NCI-H2171 treated with DMSO at 0.1 percent for 48 hours (cell line): ENCODE measurements at places on chromosomes 2 and 18.

- DNase-seq: no peak
These were observed 19.8 kb downstream of the PROC start for GRCh38 chr2:127437781-127438726.

DNA sequence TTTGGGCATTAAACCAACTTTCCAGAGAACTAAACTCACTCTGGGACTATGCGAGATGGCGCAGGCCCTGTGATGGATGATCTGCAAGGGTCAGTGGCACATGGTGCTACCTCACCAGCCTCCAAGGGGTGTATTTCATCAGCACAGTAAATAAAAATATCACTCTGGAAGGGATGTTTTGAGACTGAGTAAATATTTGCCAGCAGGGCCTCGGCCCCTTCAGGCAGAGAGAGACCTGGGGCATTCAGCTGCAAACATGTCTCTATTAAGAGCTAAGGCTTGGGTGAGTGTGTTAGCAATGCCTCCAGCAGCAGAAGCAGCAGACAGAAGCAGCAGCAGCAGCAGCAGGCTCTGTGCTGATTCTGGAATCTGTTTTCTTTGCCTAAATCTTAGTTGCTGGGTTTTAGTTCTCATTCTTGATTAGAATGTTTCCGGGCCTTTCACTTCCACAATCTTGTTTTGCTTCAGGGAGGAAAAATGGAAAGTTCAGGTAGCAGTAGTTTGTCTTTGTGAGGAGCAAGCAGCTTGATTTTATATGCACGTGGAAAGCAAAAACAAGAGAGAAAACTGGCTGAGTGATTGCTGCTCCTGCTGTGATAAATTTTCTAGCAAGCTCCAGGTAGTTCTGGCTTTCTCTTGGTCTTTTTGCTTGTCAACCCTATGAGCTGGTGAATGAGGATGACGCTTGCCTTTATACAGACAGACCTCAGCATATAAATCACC lies 18.6 kb downstream of the ADCYAP1 start:
- no peak for DNase-seq

GRCh38 chr2:220887876-220888275 lies 684.2 kb downstream of the EPHA4 start:
- no peak for DNase-seq

DNA sequence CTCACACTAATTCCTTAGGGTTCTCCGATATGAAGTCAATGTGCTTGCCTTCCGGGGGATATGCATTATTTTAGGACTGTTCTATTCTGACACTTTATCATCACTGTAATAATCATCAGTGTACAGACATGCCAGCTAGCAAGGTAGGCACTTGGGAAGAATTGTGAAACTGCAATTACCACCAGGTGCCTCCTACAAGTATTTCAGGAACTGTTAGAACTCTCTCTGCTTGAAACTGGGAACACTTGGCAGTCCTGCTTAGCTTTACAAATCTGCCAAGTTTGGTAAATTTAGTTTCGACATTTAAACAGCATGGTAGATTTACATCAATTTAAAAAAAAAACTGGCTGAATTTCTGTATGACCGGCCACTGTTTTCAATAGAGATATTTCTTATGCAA lies 128.7 kb downstream of the SATB2 start:
- DNase-seq: peak; percentile 17

GRCh38 chr2:120246546-120247300 lies 5.9 kb upstream of the RALB start:
- peak; percentile 88 for DNase-seq

- no peak for DNase-seq
These were observed 66.8 kb downstream of the GRB14 start for GRCh38 chr2:164554487-164554886.

DNA sequence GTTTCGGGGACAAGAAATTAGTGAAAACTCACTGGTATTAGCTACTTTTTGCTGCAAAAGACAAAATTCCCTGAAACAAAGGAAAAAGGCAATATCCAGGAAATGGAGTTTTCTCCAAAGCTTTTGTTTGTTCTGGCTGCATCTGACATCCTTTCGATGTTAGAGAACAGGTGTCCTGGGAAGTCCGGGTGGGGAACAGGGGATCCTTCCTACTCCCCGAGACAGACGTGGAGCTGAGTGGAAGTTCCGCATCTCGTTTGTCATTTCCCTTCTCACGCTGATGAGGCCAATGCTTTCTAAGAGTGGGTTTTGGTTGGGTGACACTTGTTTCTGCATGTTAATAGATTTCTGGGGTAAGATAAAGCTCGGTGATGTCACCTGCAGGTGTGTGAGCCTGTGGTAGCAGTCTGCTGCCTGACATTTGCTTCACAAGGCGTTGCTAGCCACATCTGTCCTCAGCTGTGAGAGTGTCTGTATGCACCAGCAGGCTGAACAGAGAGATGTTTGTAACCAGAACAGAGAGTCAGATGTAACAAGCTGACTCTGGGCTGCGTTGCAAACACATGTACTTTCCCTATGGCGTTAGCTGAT lies 125.9 kb downstream of the ACOXL start:
- peak; percentile 66 for DNase-seq

DNA sequence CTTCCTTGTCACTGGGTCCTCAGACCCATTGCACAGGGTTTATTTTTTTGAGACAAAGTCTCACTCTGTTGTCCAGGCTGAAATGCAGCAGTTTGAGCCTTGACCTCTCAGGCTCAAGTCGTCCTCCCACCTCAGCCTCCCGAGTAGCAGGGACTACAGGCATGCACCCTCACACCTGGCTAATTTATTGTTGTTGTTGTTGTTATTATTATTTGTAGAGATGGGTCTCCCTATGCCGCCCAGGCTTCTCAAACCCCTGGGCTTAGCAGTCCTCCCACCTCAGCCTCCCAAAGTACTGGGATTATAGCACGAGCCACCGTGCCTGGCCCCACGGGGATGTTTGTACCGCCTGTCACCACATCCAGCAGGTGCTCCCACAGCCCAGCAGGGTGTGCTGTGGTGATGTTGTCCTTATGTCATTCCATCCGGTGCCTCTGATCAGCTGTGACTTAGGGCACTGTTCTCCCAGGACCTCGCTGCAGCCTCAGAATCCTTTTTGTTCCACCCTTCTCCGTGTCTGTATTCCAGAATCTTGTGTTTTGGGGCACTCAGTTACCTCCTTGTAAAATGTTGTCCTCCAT lies 182.3 kb downstream of the INO80D start:
- no peak for DNase-seq

GRCh38 chr2:236955521-236956030 lies 130.1 kb upstream of the COPS8 start:
- DNase-seq: no peak

DNA sequence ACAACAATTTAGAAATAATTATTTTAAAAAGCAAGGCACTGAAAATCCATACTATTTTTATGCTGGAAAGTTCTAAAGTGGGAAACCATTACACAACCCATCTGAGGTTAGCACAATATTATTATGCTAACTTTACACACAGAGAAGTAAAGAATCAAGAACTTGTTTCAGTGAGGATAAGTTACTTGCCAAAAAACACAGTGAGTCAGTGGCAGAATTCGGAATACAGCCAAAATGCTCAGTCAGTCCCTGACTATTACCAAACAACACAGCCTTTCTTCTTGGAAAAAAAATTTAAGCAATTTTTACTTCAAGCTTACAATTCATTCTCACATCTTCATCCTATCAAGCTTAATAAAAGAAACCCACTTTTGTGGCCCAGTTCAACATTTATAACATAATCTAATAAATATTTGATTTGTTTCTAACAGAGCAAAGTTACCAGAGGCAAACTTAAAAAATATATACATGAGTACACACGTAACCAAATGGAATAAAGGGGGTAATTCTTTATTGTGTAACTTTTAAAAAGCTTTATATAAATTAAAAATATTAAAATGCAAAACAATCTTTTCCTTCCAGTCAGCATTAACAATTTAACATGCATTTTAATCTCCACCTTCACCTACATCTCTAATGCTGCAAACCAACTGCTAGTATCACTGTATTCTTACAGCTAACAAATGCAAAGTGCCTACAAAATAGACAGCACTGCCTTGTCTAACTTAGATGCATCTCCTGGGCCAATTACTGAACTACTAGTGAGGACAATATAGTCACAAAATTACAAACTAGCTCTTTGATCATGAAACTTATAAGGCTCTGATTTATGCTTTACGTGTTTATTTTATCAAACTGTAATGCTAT lies 55.2 kb downstream of the CCDC88A start:
- no peak for DNase-seq

GRCh38 chr2:178301649-178302238 lies 107.4 kb downstream of the OSBPL6 start:
- no peak for DNase-seq

GRCh38 chr2:94994914-94995552 lies 30.5 kb upstream of the MAL start:
- DNase-seq: no peak

GRCh38 chr2:231611273-231612108 lies 18.8 kb downstream of the TEX44 start:
- no peak for DNase-seq

- peak; percentile 97 for DNase-seq
These were observed 23.7 kb upstream of the CXCR4 start for GRCh38 chr2:136141510-136142149.

DNA sequence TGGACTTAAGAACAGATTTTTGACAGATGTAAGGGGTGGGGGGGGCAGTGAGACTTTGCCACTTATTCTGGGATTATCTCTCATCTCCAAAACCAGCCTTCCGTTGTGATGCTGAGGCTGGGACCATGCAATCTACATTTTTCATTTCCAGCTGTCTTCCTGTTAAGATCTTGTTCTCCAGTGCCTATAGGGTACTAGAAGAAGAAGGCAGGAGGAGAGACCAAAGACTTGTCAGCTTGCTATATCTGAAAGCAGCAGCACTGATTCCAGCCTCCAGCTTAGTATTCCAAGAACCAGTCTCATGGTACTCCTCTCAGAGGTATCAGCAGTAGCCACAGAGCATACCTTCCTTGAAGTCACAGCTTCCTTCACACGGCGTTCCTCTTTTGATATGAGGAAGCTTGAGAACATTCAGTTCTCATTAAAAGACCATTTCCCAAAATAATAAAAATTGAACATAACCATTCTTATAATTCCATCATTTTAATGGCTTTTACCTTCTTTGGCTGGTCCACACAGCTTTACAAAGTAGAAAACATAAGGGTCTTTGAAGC lies 49.8 kb downstream of the USP34 start:
- no peak for DNase-seq

GRCh38 chr2:14994721-14995120 lies 362.2 kb downstream of the LRATD1 start:
- no peak for DNase-seq

DNA sequence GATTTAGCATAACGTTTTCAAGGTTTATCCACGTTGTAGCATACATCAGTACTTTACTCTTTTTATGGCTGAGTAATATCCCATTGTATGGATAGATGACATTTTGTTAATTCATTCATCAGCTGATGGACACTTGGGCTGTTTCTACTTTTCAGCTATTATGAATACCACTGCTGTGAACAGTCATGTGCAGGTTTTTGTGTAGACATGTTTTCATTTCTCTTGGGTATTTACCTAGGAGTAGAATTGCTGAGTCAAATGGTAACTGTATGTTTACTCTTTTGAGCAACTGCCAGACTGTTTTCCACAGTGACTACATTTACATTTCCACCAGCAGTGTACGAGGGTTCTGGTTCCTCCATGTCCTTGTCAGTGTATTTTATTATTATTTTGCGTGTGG lies 33.9 kb downstream of the COX7A2L start:
- DNase-seq: peak; percentile 19

- no peak for DNase-seq
These were observed 184.2 kb downstream of the WDR7 start for GRCh38 chr18:56835331-56835730.

DNA sequence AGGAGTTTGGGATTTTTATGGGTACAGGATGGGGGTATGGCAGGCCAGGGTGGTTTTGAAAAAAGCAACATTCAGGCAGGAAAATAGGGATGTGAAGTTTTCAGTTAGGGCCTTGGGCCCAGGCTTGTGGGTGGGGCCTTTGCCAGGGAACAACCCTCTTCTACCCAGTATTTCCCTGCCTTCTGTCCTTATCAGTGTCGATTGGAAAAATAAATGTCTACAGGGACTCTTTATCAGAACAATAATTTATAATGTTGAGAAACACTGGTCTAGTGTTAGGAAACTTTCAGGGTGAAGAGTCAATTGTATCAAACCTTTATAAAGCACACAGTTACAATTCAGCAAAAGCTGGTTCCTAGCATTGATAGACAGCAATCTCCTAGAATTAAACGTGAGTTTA lies 214.1 kb upstream of the NABP1 start:
- no peak for DNase-seq

DNA sequence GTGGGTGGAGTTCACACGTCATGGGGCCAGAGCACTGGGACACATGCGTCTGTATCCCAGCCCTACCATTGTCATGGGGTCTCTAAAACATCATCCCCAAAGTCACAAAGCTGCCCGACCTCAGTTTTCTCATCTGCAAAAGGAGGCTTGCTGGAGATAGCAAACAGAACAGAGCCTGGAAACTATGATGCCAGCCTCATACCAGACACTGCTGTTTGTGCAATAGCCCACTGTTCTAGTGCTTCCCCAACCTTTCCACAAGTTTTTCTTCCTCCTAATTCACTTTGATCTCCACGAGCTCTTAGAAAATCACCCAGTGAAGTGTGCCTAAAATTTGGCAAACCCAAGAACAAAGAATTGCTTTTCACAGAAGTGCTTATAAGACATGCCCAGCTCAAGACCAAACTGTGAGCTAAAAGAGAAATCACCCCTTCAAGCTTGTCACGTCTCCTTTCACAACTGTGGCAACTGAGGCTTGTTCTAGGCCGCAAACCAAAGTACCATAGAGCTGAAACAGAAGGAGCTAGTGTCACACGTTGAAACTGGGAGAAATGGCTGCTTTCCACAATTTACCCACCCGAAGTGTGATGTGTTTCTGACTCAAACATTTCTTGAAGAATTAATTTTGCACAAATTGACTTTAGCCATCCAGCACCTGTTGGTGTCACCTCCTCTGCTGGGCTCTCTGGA lies 162.7 kb upstream of the ID2 start:
- no peak for DNase-seq

DNA sequence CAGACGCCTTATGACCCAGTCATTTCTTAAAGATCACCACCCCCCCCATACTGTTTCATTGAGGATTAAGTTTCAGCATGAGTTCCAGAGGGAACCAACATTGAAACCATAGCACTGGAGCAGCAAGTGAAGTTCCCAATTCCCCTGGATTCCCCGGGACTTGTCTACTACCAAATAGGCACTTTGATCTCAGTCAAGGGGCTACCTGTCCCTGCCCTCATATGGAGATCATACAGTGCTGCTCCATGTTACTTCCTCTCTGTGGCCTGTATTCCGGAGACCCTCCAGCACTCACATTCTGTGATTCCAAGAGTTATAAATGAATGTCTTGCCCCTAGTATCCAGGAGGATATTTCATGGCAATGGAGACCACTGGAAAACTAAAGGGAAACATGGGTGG lies 42.5 kb downstream of the RNF144A start:
- DNase-seq: no peak
